ENCODE measurements at places on chromosomes 12 and 14.

GRCh38 chr12:18998343-18999261 is 130.9 kb upstream of the PLEKHA5 start:
- DNase-seq = no peak

- no peak for DNase-seq
These were observed 26.5 kb upstream of the SMOC1 start for GRCh38 chr14:69852531-69853321.

DNA sequence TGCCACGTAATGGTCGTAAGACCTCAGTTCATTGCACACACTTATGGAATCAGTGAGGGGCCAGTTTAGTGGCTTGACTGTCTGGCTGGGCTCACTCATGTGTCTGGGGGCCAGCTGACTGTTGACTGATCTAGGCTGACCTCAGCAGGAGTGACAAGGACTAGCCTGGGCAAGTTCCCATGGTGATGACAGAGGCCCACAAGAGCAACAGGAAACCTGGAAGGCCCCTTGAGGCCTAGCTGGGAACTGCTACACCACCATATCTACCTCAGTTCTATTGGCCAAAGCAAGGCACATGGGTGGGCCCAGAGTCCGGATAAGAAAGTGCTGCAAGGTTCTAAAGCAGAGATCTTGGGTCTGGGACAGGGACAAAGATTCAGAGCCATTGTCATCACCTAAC is 21.3 kb upstream of the RFLNA start:
- DNase-seq = peak; percentile 66

- no peak for DNase-seq
These were observed 149.0 kb upstream of the PRMT8 start for GRCh38 chr12:3342051-3342450.

DNA sequence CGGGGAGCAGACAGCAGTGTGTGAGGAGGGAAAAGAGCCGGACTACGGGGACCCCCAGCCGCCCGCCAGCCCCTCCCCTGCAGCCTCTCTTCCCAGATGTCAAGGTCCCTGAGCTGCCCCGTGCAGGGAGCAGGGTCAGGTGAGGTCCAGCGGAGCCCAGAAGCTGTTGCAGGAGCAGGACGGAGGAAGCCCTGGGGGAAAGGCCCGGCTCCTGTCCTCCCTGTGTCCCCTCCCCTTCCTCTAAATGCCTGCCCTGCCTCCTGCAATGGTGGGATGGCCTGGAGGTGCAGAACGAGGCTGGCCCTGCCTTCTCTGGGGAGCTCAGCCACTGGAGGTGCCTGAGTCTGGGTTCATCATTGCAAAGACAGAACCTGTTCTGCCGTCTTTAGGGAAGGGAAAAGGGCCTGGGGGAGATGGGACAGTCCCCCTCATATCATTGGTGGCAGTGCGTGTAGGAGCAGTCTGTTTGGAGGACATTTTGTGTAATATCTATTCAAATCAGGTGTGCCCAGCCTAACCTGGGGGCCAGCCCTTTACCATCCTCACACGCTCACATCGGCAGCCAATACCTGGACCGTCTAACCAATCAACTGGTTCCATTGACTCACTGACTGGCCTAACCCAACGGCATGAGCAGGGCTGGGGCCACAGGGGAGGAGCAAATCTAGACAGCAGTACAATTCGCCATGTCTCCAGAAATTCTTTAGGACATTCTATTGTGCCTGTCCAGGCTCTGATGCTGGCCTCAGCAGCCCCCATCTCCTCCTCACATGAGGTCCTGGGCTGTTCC is 364.1 kb upstream of the SFSWAP start:
- DNase-seq = no peak

GRCh38 chr14:71638523-71639196 is 293.6 kb upstream of the RGS6 start:
- DNase-seq = no peak

DNA sequence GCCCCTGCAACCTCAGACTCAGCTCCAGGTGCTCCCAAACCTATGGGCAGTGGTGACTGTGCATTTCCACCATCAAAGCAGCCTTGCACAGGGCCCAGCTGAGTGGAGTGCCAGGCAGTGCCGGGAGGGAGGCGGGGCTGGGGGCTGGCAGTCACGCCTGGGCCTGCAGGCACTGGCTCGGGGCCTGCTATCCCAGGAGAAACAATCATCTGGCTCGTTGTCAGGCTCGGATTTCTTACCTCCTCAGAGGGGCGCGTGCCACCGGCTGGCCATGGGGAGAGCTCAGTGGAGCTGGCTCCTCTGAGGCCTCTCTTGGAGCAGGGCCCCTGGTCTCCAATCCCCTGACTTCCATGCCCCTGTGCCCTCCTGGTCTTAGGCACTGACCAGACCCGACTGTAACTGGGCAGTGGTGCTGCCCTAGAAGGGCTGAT is 20.2 kb upstream of the PPP1R13B start:
- no peak for DNase-seq

- peak; percentile 85 for DNase-seq
These were observed 29.2 kb downstream of the FOS start for GRCh38 chr14:75307700-75308379.

DNA sequence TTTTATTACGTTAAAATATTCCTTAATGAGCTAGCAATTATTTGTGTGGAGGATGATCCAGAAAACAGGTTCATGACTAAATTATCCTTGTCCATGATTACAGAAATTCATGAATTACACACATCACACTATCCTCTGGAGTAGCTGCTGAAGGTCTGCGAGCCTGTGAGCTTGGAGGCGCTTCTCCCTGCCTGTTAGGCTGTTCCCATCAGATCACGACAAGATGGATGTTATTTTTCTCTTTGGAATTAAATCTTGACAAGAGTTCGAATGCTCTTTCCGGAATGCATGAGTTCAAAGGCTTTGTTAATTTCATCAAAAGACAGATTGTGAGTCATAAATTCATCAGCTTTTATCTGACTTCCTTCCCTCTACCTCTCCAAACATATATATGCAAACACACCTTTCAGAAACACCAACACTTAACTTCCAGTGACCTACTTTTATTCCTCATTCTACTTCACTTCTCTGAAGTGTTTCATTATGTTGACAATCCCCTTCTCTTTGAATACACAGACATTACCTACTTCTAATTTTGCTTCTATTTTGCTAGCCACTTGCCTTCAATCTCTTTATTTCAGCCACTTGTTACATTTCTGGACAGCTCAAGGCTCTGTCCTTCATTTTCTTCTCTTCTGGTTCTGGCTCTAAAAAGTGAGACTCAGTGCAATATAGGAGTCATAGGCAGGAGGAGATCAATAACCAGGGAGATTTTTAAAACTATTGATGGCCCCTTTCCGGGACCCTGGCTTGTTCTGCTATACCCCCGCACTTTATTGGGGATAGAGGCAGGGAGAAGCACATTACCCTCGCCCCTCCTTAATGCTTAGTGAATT is 274.6 kb downstream of the BTG1 start:
- no peak for DNase-seq

DNA sequence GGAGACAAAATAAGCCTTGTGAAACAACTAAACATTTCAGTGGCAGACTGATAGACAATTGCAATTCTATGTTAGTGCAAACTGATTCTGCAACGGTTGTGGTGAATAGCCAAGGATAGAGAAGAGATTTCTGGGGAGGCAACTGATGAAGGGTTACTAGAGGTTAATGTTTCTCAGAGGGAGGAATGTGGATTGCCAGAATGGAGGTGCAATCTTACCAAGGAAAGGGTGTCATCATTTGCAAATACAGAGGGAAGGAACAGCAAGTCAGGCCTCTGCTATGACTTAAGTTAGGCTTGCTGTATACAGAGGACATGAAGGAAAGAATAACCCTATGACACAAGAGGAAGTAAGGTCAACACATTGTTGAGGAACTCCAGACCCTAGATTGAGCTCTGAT is 35.8 kb downstream of the CCDC175 start:
- DNase-seq = no peak

GRCh38 chr12:48958049-48958388 is 732 bp upstream of the ARF3 start:
- DNase-seq = no peak

DNA sequence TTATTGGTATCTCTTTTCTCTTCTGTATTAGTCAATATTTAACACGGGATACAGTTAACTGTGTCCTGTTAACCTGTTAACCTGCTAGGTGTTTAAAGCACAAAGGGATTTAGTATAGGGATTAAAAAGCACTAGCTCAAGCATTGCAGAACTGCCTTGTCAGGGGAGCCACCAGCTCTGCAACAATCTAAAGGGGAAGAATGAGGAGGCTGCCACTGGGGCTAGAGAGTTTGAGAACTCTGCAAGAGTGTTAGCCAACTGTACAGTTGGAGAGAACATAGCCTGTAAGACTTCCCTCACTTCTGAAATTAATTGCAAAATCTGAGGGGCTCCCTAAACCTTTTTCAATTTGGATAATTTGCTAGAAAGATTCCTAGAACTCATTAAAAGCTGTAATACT is 6.5 kb upstream of the VRK1 start:
- no peak for DNase-seq

GRCh38 chr14:61478971-61479473 is 157.6 kb downstream of the PRKCH start:
- DNase-seq = no peak

DNA sequence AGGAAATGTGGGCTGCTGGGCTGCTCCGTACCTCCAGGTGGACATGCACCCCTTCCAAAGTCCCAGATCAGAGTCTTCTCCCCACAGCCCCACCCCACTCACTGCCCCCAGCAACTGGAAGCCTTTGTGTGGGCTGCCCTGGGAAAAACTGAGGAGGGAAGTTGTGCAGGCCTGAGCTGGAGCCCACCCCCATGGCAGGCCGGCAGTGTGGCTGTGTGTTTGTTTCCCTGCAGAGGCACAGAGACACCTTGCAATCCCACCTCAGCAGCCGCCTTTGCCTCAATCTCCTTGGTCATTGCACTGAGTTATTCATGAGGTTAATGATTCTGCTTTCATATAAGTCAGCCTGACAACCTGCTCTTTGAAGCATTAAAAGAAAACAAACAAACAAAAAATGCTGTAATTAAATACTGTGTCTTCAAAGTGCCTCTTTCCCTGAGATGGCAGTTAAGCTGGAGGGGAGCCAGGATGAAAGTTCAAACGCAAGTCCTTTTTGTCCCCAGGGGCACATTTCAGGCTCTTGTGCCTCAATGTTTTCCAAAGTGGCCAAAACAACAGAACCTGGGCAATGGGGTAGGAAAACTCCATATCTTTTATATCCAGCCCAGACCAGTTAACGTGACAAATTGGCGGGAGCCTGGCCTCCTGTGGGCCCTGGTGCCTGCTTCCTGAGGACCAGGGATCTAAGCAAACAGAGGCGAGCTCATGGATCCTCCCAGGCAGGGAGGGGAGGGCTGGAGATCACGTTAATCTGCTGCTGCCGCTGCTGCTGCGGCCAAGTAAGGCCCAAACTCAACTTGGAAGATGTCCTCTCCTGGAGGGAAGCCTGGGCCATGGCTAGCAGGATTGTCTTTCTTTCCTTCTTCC is 51.9 kb upstream of the TSPAN11 start:
- DNase-seq = no peak

GRCh38 chr12:131603939-131604795 is 106.7 kb upstream of the SFSWAP start:
- DNase-seq = no peak

DNA sequence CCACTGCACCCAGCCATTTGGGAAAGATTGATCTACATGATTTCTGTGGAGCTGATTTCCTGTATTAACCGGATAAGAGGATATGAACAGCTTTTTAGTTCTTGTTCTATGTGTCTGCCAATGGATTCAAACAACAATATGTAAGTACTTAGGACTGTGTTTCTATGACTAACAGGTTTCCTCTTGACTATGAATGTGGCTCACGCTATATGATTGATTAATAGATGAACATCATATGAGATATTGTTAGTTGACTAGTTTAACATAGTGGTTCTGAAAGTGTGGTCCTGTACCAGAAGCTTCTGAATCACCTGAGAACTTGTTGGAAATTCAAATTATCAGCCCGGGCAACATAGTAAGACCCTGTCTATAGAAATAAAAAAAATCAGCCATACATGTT is 12.8 kb upstream of the CSRP2 start:
- DNase-seq = no peak

All from A549 (cell line).